GM12864 (cell line): ENCODE measurements at places on chromosomes 16 and 17.

DNA sequence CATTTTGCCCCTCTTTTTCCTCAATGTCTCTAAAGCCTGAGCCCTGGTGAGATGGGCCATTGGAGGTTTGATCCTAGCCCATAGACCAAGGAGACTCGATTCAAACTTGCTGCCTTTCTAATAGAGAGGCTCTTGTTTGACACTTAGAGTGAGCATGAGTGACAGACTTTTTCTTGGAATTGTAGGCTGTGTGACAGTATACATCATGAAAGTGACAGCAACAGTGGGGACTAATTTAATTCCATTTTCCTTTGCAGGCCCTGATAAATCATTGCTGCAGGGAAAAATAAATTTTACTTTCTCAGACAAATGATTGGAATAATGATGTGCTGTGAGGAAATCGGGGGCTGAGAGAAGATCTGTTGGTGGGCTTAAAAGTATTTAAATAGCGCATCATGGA is 169.0 kb upstream of the NOL11 start:
- DNase-seq: no peak

GRCh38 chr16:70738083-70738977 is 52.5 kb upstream of the MTSS2 start:
- no peak for DNase-seq

DNA sequence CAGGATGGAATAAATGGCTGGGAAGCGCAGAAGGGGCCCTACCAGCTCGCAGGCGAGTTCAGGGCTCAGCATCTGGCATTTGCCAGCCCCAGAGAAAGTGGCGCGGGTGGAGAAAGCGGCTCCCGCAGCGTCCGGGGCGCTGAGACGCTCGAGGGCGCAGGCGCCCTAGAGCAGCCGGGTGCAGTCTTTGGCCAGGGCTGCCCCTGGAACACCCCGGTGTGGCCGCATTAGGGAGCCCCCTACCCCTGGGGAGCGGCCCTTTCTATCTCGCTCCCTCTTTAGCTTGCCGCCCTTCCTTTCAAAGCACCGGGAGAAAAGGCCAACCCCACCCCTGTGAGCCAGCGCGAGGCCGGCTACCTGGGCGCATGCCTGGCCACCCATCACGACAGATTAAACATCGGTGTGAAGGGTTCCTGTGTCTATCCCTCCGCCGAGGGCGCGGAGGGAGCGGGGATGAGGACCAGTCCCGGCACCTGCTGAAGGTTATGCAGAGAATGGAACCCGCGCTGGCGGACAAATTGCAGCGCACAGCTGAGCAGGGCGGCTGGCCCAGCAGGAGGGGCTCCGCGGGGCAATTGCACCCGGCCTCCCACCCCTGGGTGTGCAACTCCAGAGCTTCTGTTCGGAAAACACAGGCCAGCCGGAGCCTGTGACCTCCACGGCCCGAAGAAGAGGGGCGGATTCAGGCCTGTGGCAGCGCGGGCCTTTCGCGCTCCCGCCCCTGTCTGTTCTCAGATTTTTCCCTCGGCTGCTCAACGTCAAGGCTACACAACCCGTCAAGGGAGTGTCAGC is 15.6 kb upstream of the FOXF1 start:
- DNase-seq: no peak

- DNase-seq: no peak
These were observed 337.1 kb downstream of the CNTNAP4 start for GRCh38 chr16:76614269-76614668.

DNA sequence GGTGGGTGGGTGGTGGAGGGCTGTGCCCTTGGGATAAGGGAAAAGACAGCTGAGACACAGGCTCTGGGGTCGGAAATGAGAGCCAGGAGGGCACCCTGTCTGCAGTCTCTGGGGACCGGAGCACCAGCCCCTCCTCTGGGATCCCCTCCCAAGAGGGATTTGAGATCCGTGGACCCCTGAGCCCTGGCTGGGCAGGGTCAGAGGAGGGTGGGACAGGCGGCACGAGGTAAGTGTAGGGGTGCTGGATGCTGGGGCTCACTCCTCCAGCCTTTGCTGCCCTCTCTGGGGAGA is 425 bp downstream of the SGSH start:
- DNase-seq: no peak

DNA sequence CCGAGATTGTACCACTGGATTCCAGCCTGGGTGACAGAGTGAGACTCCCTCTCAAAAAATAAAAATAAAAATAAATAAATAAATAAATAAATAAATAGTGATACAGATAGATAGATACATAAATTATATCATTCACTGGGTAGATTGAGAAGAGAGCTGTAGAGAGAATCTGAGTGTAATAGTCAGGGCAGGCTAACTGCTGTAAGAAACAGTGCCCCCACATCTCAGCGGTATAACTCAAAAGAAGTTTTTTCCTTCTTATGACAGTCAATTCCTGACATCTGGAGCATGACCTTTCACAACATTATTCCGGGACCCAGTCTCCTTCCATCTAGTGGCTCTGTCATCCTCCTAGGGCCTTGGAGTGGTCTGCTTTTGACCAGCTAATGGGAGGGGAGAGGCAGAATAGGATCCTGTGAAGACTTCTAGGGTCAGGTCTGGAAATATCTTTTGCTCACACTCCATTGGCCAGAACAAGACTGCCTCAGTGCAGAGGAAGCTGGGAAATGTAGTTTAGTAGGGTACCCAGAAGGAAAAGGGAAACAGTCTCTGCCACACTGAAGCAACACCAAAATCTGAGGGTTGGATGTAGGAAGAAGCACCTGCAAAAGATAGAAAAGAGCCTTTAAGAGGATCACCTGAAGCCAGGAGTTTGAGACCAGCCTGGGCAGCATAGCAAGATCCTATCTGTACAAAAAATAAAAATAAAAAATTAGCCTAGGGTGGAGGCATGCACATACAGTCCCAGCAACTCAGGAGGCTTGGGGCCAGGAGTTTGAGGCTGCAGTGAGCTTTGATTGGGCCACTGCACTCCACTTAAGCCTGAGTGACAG is 3.0 kb upstream of the QPRT start:
- no peak for DNase-seq

- no peak for DNase-seq
These were observed 327.7 kb downstream of the BCAS3 start for GRCh38 chr17:61005358-61005757.

DNA sequence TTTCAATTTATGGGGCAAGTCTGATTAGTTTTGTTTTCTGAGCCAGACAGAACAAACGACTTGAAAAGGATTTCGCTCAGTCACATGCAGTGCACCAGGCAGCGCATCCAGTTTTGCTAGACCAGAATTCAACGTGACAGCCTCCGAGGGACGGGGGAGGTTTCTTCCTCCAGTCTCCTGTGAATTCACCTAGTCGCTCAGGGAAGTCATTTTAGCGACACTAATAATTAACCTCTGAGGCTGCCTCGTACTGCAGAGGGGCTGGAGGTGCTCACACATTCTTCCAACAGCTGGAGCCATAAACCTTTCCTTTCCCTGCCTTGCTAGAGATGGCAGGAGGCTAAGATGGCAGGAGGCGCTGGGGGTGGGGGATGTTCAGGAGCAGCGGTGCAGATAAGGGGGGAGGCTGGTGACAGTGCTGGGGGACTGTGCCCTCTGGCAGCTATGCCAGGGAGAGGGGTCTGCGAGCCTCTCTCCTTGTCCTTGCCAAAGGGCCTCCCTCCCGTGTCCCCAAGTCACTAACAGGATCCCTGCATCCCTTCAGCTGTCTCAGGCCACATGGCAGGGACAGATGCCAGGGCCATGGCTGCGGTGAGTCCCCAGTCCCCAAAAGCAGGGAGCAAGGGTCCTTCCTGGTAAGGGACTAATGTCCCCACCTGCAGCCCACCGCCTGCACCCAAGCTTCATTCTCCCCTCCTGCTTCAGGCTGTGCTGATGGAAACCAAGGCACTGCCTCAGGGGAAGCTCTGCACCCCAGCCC is 24.0 kb downstream of the MXRA7 start:
- no peak for DNase-seq

- DNase-seq: peak; percentile 19
These were observed 122.3 kb downstream of the GOSR1 start for GRCh38 chr17:30599428-30600059.

DNA sequence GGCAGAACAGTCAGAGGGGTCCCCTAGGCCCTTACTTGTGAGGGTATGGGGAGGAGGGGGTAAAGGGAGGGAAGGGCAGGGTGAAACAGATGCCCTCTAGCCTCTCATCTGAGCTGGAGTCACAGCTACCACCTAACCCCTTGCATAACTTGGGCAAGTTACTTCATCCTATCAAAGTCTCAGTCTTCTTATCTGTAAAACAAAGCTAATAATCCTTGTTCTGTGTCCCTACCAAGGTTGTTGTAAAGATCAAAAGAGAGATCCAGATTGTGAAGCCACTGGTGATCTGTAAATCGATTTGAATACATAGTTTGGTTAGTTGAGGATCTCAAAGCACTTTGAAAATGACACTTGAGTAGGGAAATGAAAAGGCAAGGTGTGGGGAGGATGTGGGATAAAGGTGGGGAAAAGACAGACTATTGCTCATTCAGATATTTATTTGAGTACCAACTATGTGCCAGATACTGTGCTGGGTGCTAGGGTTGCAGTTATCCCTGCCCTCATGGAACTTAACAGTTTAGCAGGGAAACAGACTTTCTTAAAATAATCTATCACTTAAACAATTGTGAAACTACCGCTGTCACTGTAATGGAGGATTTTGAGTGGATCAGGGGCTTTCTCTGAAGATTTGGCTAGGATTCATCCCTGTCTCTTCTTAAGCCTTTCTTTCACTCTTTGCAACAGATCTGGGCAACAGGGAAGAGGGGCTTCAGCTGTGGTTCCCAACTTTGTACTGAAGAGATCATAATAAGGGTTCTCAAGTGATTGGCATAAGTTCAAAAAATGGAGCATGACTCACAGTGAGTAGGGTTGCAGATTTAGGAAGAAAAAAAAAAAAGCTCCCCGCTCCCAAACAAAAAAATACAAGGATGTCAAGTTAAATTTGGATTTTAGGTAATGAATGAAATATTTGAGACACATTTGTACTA is 3.0 kb downstream of the HEATR9 start:
- no peak for DNase-seq

DNA sequence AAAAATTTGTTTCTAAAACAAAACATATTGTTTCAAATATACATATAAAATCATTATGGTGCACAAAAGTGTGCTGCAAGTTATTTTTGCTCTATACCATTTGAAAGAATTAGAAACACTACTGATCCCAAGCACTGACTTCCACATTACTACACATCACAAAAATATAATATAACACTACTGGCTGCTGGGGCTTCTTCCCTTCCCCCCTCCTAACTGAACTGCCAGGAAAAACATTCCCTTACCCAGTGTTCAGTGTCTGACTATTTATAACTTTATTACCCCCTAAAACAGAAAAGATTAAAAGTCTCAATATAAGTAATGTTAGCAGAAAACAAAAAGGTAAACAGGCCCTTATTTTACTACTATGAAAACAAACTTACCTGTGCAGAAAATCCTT is 36.9 kb downstream of the GPATCH8 start:
- DNase-seq: no peak

DNA sequence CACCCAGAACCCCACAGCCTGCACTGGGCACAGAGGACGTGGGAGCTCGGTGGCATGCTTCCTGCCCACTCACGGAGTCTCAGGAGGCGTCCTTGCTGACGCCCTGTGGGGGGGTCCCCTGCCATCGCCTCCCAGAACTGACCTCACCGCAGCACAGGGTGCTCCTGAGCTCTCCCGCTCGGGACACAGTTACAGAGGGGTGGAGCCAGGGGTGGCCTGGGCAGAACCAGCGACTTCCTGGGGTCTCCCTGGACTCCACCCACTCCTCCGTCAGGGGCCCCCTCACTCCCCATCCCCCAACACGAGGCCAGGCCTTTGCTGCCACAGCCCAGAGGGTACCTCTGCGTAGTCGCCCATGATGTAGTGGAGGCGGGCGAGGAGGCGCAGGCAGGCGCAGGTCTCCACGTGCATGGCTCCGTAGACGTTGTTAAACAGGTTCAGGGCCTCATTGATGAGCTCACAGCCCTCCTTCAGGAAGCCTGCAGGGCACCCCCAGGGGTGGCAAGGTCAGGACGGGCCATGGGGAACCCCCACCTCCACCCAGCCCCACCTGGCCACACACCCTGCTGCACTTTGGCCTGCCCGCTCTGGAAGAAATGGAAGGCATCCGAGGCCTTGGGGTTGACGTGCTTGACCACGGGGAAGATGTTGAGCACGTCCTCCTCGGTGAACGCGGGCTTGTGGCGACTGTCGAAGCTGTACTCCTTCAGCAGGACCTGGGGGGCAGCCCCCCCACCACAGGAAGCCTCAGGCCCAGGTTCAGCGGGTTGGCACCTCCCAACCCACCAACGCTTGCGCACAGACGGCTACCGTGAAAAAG is 17.8 kb downstream of the CLUH start:
- no peak for DNase-seq

DNA sequence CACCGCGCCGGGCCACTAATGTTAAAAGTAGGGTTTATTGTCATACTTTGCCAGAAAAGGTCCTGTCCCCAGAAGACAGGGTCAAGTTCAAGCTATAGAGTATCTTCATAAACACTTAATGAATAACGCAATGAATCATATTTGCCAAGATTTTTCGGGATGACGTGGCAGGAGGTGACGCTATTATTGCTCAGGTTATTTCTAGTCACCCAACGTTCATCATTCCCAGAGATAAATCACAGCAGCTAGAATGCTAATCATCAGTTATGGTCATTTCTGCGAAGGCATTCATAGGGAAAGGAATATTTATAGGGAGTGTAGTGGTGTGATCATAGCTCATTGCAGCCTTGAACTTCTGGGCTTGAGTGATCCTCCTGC is 2.0 kb downstream of the TMC5 start:
- DNase-seq: no peak

DNA sequence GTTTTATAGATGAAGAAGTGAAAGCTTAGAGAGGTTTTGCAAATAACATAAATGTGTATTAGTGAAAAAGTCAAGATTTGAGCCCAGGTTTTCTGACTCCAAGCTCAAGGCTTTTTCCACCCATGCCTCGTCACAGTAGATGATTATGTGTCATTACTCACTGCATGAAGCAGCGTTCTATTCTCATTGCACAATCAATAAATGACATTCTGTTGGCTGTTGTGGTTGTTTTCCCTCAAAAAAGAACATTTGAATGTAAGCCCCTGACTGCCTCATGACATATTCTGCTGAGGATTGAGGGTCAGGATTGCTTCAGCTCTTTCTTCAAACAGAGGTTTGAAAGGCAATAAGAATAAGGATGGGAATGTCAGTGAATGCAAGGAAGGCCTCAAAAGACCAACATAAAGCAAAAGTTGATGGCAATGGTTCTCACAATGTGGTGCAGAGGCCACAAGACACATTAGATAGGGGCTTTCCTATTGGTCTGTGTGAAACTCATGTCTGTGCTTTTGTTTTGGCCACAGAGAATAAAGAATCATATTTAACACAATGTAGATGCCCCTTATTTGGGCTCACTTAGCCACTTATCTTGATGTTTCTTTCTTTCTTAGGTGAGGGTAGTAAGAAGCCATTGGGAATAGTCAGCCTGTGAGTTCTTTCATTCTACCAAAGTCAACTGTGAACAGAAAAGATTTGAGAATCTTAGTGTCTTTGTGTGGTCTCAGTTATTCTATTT is 5.4 kb upstream of the MMD start:
- DNase-seq: no peak
